Renal pelvis (tissue), 12 donors: ENCODE measurements at places on chromosomes 1 and 21. TPM values are rescaled to one million over a fixed set of nuclear protein-coding genes. Genes with fewer than 3 reads are reported as not detected.

Gene LENEP
- 0.87 TPM for polyA plus RNA-seq

Gene PDPN
- 18.7 TPM for polyA plus RNA-seq

Gene ATP1A4
- polyA plus RNA-seq = 0.26 TPM

Gene SPATA46
- polyA plus RNA-seq = 2.1 TPM

Gene AGT
- 38.9 TPM for polyA plus RNA-seq

Gene SPATA1
- 4.0 TPM for polyA plus RNA-seq

Gene KRTAP21-2
- polyA plus RNA-seq = not detected

Gene RGS1
- polyA plus RNA-seq = 1.2 TPM

Gene LRRC38
- polyA plus RNA-seq = not detected

Gene GPA33
- 1.8 TPM for polyA plus RNA-seq

Gene PDC
- polyA plus RNA-seq = 0.60 TPM

Gene PIK3CD
- 7.0 TPM for polyA plus RNA-seq

Gene TMCO4
- 19.0 TPM for polyA plus RNA-seq

Gene NECTIN4
- 4.4 TPM for polyA plus RNA-seq

Gene REN
- polyA plus RNA-seq = 58.1 TPM

Gene RAD54L
- polyA plus RNA-seq = 13.6 TPM

Gene PAQR7
- 36.8 TPM for polyA plus RNA-seq

Gene KCNK1
- polyA plus RNA-seq = 6.9 TPM

Gene VHLL
- not detected for polyA plus RNA-seq

Gene DYRK3
- 9.0 TPM for polyA plus RNA-seq

Gene UTS2
- polyA plus RNA-seq = not detected

Gene CHI3L2
- not detected for polyA plus RNA-seq

Gene SELL
- 3.1 TPM for polyA plus RNA-seq

Gene TMEM269
- 1.0 TPM for polyA plus RNA-seq

Gene F13B
- not detected for polyA plus RNA-seq

Gene KDM1A
- 143 TPM for polyA plus RNA-seq

Gene TLR5
- polyA plus RNA-seq = 5.4 TPM

Gene TRIM58
- polyA plus RNA-seq = 0.75 TPM

Gene C8A
- polyA plus RNA-seq = not detected

Gene LRRN2
- 14.9 TPM for polyA plus RNA-seq

Gene GCSAML
- 0.38 TPM for polyA plus RNA-seq

Gene DCST2
- polyA plus RNA-seq = 2.8 TPM

Gene SDCCAG8
- polyA plus RNA-seq = 30.2 TPM

Gene RNF186
- 0.36 TPM for polyA plus RNA-seq

Gene AIM2
- polyA plus RNA-seq = 0.11 TPM

Gene TSSK3
- 8.7 TPM for polyA plus RNA-seq

Gene S100A7A
- polyA plus RNA-seq = not detected

Gene TCHHL1
- polyA plus RNA-seq = not detected

Gene KRTAP13-2
- not detected for polyA plus RNA-seq
